HT-29 (cell line): ENCODE measurements at places on chromosomes 1 and 21.

- no peak for DNase-seq
These were observed 102.8 kb upstream of the JUN start for GRCh38 chr1:58886611-58887010.

DNA sequence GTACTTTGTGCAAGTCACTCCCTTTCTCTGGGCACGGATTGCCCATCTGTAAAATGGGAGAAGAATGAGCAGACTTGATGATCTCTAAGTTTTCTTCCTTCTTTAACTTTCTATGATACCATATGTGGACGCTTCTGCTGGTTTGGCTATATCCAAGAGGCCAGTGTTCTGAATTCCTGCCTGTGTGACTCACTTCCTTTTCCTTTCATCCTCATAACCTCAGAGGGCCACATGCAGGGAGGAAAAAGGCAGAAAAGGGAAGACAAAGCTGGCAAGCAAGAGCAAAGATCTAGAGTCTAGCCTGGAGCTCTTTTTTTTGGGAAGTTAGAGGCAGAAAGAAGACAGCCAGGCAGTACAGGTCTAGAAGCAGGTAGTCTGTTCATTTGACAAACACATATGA, 151.2 kb downstream of the OMA1 start:
- DNase-seq: peak; percentile 40

- no peak for DNase-seq
These were observed 34.2 kb downstream of the SERINC2 start for GRCh38 chr1:31447210-31447609.

GRCh38 chr1:100353988-100354387, 1.7 kb downstream of the CDC14A start:
- peak; percentile 69 for DNase-seq
